Activated naive CD8-positive, alpha-beta T cell treated with anti-CD3 and anti-CD28 coated beads, Interleukin-2, amount 10 ng/mL, durations not matched to agents 7 days and 5 days (primary cell): ENCODE measurements at places on chromosomes 4 and X. TPM values are rescaled to one million over a fixed set of nuclear protein-coding genes. Genes with fewer than 3 reads are reported as not detected.
A peak's percentile ranks its signal among the peaks of the same experiment; 100 is the strongest.

DNA sequence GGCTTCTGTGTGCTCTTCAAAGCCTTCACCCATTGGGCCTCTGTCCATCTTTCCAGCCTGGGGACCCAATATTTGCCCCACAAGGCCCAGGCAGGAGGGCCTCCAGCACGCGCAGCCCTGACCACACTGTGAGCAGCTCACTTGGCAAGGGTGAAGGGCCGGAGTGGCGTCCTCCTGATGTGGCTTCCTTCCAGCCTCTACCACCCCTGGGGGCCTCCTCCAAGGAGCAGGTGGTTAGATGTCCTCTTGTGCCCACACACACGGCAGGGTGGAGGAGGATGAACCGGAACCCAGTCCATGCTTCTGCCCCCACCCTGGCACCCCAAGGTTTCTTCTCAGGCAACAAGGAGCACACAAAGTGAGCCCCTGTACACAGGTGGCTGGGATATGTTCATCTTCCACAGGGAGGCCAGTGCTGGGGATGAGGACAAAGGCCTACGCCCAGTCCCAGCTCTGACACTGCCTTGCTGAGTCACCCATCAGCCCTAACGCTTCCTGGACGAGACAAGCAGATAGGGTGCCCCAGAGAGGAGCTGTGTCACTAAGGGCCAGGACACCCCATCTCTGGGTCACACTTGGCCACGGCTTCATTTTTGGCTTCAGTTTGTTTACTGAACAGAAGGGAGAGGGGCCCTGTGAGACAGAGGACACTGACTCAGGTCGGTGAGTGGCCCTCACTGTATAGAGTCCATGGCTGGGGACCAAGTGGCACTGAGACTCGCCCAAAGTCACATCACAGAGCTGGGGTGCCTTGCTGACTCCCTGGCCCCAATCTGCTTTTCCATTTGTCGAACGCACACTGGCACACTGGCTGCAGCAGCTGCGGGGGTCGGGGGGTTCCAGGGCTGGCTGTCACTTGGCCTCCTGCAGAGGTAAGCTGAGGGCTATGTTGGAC, 1.9 kb downstream of the UBL4A start:
- DNase-seq = no peak
- H3K36me3 ChIP-seq = peaks cover 4% of the 10 kb centered on the region
- no peak overlapping the region for H3K27ac ChIP-seq
- peak overlapping the region; percentile 22 for H3K4me3 ChIP-seq

DNA sequence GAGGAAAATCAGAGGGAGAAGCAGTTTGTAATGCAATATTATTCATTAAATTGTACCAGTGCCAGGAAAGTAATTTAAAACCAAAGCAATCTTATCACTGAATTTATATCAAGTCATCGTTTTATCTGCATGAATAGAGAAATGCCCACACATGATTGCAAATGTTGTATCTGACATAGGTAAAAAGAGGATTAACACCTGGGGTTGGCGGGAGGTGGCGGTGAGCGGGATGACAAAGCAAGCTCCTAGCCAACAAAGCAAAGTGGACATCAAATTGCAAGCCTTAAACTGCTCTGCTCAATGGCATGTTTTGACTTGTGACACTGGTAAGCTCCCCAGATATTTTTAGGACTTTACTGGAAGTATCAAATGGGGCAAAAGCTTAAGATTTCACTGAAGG, 16.4 kb downstream of the HPGD start:
- H3K4me1 ChIP-seq = no peaks in the 10 kb centered on the region
- H3K4me3 ChIP-seq = no peak overlapping the region
- H3K27ac ChIP-seq = no peak overlapping the region
- H3K36me3 ChIP-seq = peaks cover 8% of the 10 kb centered on the region
- no peaks in the 10 kb centered on the region for H3K27me3 ChIP-seq

DNA sequence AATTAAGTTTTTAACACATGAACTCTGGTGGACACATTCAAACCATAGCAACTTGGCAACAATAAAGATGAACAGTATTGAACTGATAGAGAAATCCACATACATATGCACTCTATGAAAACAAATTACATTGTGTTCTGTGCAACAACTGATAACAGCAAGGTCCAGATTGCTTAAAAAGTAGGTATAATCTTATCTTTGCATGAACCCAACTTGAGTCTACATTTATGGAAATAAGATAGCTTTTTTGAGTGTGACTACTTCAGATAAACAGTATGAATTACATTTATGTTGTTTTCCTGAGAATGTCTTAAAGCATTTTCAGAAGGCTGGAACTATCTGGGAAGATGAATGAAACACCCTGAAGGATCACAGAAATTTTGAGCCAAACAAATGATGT, 212.6 kb upstream of the GK2 start:
- H3K36me3 ChIP-seq = no peaks in the 10 kb centered on the region
- DNase-seq = no peak
- H3K27ac ChIP-seq = no peak overlapping the region
- H3K4me1 ChIP-seq = no peaks in the 10 kb centered on the region
- H3K4me3 ChIP-seq = no peak overlapping the region

- H3K36me3 ChIP-seq = no peaks in the 10 kb centered on the region
- H3K27ac ChIP-seq = no peak overlapping the region
- H3K4me3 ChIP-seq = no peak overlapping the region
Measured at GRCh38 chr4:27239641-27240040, 379.0 kb downstream of the STIM2 start.

DNA sequence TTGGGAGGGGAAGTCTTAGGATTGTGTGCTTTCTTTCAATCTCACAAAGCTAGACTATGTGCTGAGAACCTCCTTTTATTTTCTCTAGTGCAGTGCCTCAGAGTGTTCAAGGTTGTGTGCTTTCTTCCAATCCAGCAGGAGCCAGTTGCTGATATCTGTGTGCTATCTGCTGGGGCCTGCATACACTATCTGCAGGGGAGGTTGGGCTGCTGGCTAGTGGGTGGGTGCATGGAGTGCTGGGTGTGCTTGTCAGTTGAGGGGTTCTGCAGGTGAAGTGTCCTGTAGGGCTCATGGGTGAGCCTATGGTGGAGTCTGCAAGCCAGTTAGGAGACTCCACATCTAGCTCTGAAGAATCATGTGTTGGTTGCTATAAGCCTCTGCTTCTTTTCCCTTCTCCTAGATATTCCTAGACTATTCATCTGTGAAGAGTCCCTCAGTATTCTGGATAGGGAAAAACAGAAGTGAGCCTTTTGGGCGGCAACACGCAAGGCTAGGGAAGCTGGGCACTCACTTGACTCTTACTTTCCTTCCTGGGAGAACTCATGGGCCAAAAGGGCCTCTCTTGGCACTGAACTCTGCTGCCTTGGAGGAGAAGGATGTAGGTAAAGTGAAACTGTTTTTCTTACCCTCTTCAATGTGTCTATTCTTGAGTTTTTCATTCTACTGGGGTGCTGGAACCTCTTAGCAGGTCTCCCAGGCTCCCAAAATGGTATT, 8.0 kb upstream of the CISD2 start:
- no peak overlapping the region for H3K4me3 ChIP-seq
- peaks cover 66% of the 10 kb centered on the region for H3K36me3 ChIP-seq
- no peaks in the 10 kb centered on the region for H3K27me3 ChIP-seq

Gene TMEM185A
- 23.6 TPM for total RNA-seq

Gene BCLAF3
- 8.9 TPM for total RNA-seq
